Stimulated activated CD4-positive, alpha-beta T cell treated with anti-CD3 and anti-CD28 coated beads, Interleukin-15, amount 100 ng/mL, for 1 hour (primary cell): ENCODE measurements at places on chromosomes 6 and 20.
A peak's percentile ranks its signal among the peaks of the same experiment; 100 is the strongest.

DNA sequence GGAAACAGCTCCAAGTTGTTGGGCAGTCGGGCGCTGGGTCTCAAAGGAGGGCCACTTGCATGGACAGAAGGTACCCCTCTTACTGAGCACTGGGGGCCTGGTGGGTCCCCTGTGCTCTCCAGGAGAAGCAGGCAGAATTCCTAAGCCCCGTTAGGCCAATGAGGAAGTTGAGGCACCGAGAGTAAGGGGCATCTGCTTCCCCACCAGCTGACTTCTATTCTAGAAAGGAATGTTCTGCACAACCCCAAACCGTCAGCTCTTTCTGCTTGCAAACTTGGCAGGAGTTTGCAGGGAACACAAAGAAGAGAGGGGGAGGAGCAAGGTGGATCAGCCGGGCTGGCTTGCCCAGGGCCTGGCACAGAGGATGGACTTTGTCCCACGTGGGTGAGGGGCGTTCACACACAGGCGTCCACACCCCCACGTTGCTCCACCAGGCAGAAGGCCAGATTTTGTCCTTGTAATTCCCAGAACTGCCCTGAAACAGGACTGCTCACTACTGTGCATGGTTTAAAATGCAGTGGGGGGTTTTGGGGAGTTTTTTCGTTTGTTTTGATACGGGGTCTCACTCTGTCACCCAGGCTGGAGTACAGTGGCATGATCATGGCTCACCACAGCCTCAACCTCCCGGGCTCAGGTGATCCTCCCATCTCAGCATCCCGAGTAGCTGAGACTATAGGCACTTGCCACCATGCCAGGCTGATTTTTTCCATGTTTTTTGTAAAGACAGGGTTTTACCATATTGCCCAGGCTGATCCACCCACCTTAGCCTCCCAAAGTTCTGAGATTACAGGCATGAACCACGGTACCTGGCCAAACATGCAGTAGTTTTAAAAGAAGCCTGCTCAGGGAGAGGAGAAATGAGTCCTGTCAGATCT lies 93.3 kb downstream of the SNX5 start:
- no peak for DNase-seq

- no peak for DNase-seq
Observed at GRCh38 chr6:11423072-11423471, 114.5 kb upstream of the TMEM170B start.

GRCh38 chr6:139369568-139370282 lies 4.7 kb downstream of the CITED2 start:
- no peak for DNase-seq

GRCh38 chr20:58109126-58109880 lies 119.2 kb downstream of the ANKRD60 start:
- no peak for DNase-seq

DNA sequence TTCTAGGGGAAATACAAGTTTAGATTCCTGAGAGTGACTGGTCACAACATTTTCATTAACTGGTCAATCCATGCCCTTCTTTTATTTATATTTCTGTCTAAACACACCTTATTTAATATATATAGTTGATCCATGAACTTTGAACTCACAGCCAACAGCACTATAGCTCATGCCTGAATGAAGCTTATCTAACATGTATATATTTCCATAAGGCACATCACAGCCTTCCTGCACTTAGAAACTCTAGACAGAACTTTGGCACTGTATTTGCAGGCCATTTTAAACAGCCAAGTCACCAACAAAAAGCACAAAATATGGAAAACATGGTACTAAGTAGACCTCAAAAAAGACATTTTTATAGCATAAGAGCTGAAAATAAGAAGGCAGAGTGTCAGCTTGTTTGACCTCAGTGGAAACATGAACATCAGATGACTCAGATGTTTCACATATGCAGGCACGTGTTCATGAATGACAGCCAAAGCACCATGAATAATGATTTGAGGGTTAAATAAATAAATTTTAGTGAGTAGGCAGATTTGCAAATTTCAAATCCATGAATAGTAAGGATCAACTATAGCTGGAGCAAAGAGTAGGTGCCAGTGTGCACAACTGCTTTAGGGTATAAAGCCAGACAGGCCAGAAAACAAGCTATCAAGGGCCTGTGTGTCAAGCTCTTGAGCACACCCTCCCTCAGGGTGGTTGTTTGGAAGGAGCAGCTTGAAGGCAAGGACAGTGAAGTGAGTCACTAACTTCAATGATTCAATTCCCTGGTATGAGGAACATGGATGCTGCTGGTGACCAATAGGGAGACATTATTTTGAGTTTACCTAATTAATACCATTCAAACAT lies 88.9 kb upstream of the NT5E start:
- DNase-seq = no peak

DNA sequence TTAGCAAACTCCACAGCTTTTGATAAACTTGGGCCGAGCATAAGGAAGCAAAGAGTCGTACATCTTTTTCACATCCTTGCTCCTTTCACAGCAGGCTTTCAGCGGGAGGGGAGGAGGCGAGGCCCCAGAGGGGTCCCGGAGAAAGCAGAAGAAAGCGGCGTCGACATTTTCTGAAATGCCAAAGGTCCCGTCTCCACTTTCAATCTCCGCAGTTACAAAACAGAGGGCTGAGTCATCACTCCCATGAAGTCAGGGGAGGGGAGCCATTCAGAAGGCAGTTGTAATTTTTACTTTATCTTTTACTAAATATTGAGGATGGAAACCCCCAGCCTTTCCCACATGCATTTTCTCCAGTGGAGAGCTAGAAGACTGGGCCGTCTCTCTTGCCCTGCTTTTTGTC lies 174.2 kb upstream of the THBS2 start:
- DNase-seq = no peak

DNA sequence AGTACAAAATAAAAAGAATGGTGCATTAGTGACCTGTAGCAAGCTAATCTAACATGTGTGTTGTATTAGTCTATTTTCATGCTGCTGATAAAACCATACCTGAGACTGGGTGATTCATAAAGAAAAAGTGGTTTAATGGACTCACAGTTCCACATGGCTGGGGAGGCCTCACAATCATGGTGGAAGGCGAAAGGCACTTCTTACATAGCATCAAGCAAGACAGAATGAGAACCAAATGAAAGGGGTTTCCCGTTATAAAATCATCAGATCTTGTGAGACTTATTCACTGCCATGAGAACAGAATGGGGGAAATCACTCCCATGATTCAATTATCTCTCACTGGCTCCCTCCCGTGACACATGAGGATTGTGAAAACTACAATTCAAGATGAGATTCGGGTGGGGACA lies 45.4 kb upstream of the AIG1 start:
- DNase-seq = no peak

- DNase-seq = no peak
Observed at GRCh38 chr20:50421356-50422340, 88.5 kb upstream of the PTPN1 start.

DNA sequence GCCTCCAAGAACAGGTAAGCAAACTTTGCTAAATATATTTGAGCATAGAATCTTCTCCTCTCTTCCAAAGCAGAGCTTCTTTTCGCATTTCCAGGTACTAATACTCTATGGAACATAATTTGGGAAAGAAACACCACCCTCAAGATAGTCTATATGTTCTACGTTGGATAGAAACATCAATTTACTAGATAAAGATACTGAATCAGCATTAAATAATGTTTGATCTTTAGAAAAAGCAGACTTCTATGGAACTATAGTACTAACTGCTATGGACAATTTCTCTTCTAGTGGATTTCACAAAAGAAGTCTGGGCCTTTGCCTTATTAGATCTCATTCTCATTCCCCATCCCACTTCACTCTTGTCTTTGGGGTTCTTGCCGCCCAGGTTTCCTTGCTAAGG lies 103.0 kb downstream of the CDK19 start:
- DNase-seq = no peak

- peak; percentile 3 for DNase-seq
Observed at GRCh38 chr6:37354526-37355384, 972 bp downstream of the RNF8 start.

- DNase-seq = no peak
Observed at GRCh38 chr6:40894962-40895799, 143.8 kb downstream of the UNC5CL start.

GRCh38 chr20:31759836-31760518 lies 20.9 kb downstream of the TPX2 start:
- no peak for DNase-seq

GRCh38 chr6:147973806-147974205 lies 368.8 kb upstream of the SASH1 start:
- no peak for DNase-seq

- no peak for DNase-seq
Observed at GRCh38 chr6:162198076-162198475, 529.5 kb downstream of the PRKN start.

DNA sequence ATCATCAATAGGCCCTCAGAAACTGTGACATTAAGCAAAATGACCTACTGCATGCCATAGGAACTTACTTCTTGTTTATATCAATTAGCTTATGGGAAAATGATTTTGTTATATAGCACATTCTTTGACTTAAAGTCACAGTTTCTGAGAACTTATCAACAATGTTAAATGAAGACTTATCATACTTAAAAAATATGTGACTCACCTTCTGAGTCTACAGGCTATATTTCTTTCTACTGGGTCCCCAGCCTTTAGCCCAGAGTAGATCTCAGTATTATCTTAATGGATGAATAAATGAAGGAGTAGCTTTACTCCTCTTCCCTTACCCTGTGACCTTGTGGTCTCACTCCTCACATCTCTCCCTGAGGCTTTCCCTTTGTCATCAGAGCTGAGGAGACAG lies 180.2 kb downstream of the MAFB start:
- no peak for DNase-seq

GRCh38 chr20:38979842-38980241 lies 17.7 kb downstream of the DHX35 start:
- DNase-seq = no peak

DNA sequence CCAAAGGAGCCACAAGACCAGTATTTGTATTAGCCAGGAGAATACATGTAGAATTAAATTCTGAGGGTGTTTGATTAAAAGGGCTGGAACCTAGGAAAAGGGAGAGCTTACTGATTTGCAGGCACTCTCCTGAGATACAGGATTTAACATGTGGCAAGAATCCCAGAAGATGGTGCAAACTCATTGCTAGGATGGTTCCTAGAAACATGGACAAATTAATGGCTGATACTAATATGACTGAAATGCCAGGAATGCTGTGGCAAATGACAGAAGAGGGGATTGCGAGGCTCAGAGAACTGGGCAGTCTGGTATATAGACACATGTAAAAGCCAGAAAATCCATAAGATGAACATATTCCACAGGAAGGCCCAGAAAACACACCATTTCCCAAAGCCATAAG lies 118.1 kb downstream of the RWDD2A start:
- no peak for DNase-seq

- DNase-seq = no peak
Observed at GRCh38 chr6:63731930-63732329, 96.3 kb downstream of the PHF3 start.

GRCh38 chr20:38114353-38114791 lies 50.7 kb downstream of the TGM2 start:
- DNase-seq = no peak

GRCh38 chr20:58822149-58822548 lies 28.6 kb downstream of the GNAS-AS1 start:
- DNase-seq = no peak

DNA sequence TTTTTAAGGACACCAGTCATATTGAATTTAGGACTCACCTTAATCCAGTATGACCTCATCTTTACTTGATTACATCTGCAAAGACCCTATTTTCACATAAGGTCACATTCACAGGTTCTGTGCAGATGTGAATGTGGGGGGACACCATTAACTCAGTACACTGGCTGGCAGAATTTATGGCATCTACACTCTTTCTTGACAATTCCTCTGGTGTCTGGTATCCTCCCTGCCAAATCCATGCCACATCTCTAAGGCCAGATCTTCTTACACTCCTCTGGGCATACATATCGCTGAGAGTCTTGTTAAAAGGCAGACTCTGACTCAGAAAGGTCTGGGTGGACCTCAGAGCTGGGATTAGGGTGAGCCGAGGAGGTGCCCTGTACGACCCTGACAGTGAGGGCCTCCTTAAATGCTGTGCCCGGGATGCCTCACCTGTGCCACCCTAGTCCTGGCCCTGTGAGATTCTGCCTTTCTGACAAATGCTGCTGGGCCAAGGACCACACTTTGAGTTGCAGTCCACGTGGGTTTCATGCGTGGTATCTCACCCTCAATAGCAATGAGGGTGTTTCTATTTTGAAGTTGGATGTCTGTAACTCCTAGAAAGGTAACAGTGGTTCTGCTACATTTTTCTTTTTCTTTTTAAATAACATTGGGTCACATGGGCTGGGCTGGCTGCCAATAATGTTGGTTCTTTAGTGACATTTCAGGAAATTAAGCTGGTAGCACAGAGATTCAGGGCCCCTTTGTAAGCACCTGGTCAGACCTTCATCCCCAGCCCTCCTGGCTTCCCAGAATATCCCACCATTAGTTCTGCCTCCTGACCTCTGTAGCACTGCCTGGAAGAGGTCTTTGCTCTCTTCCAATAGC lies 17.2 kb upstream of the LRRN4 start:
- DNase-seq = no peak

- DNase-seq = no peak
Observed at GRCh38 chr6:99813565-99813964, 180.5 kb downstream of the MCHR2 start.

DNA sequence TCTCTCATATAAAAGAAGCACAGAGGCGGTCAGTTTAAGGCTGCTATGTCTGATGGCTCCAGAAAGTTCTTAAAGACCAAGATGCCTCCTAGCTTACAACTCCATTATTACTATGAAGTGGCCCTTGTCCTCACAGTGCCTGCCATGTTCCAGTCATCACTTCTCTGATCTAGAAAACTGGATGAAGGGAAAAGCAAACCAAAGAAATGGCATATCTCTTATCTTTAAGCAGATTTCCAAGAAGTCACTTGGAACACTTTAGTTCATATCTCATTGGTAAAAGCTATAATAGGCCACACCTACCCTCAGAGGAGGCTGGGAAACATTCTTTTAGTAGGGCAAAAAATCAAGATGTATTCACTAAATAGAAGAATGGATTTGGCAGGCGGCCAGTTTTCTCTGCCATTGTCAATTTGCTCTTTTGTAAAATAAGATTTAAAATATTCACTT lies 289.6 kb downstream of the TBC1D7 start:
- no peak for DNase-seq

DNA sequence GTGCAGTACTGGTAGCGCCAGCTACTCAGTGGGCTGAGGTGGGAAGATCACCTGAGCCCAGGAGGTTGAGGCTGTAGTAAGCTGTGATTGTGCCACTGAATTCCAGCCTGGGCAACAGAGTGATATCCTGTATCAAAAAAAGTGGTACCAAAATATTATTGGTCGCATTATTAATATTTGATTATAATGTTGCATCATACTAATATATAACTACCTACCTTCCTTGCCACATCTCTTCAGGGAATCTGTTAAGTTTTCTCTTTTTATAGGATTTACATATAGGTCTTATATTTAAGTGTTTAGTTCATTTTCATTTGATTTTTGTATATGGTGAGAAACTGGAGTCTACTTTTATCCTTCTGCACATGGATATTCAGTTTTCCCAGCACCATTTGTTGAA lies 66.3 kb upstream of the PHACTR3 start:
- DNase-seq = no peak

GRCh38 chr20:57498425-57499400 lies 26.2 kb downstream of the CTCFL start:
- no peak for DNase-seq

GRCh38 chr6:92690997-92691599 lies 728.3 kb downstream of the EPHA7 start:
- no peak for DNase-seq

- DNase-seq = no peak
Observed at GRCh38 chr6:87697581-87698546, 4.2 kb downstream of the AKIRIN2 start.
